ENCODE measurements at places on chromosomes 16 and 17. TPM values are rescaled to one million over a fixed set of nuclear protein-coding genes. Genes with fewer than 3 reads are reported as not detected.

The MCRIP1 gene
- total RNA-seq: 127 TPM

The ZSWIM7 gene
- 22.2 TPM for total RNA-seq

The ITGB4 gene
- total RNA-seq: not detected

The OTOP3 gene
- total RNA-seq: not detected

The KREMEN2 gene
- total RNA-seq: not detected

The KIF2B gene
- not detected for total RNA-seq

The DLX4 gene
- total RNA-seq: not detected

The CNGB1 gene
- not detected for total RNA-seq

The CACNG1 gene
- total RNA-seq: not detected

The MT1F gene
- total RNA-seq: 6.2 TPM

The C16orf87 gene
- total RNA-seq: 4.6 TPM

The SPATA2L gene
- 9.9 TPM for total RNA-seq

The TNRC6C gene
- 3.9 TPM for total RNA-seq

The CHST5 gene
- total RNA-seq: not detected

The MT1H gene
- total RNA-seq: 10.5 TPM
